AG10803 (cell line): ENCODE measurements at places on chromosomes 12 and 14.
A peak's percentile ranks its signal among the peaks of the same experiment; 100 is the strongest.

GRCh38 chr14:75496755-75497154 is 25.5 kb upstream of the BATF start:
- DNase-seq: no peak

- DNase-seq: peak; percentile 68
These were observed 1.0 kb upstream of the DUSP6 start for GRCh38 chr12:89353188-89353822.

DNA sequence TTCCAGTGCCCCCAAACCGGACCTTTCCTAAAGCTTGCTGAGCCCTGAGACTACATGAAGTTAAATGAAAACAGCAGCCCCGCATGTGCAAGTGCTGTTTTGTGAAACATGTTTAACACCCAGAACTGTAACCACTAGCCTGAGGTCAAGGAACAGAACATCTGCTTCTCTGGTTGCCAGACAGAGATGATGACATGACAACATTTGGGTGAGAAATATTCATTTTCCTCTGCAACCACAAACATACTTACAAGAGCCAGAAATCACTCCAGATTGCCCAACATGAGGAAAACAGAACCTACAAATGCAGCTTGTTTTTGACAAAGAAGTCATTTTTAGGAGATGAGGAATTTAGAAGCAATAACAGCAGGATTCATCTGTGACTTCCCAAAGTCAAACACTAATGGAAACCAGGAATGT is 110.4 kb downstream of the BCAT1 start:
- peak; percentile 99 for DNase-seq

GRCh38 chr14:99875421-99875820 is 82.2 kb downstream of the EML1 start:
- DNase-seq: no peak

GRCh38 chr12:39012870-39013269 is 107.5 kb upstream of the CPNE8 start:
- no peak for DNase-seq

DNA sequence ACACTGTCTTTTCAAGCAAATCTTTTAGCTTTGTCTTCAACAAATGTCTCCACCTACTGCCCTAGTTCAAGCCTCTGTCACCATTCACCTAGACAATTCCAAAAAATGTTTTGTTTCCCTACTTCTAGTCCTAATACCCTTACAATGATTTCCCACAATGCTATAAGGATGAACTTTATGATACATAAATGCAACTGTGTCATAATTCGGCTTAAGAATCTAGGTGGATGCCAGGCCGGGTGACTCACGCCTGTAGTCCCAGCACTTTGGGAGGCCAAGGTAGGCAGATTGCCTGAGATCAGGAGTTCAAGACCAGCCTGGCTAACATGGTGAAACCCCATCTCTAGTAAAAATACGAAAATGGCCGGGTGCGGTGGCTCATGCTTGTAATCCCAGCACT is 20.7 kb upstream of the CREBL2 start:
- DNase-seq: no peak

DNA sequence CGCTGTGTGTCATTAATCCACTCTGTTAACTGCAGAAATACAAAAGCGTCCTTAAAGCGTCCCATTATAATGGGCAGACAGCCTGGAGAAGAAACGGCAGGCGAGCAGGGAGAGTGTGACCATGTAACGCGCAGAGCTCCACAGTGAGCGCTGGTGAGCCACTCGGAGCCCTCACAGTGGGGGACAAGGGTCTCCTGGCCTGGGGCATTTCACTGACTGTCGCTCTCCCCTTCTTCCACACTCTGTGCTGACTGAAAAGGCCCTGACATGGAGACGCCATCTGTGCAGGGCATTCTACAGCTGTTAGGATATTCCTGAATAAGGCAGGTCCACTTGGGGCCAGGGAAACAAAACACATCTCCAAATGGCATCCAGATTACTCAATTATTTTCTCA is 24.2 kb downstream of the CCDC92 start:
- DNase-seq: no peak

- peak; percentile 28 for DNase-seq
These were observed 49.8 kb downstream of the B4GALNT3 start for GRCh38 chr12:509500-509899.

GRCh38 chr12:85825746-85826145 is 10.5 kb downstream of the RASSF9 start:
- no peak for DNase-seq

DNA sequence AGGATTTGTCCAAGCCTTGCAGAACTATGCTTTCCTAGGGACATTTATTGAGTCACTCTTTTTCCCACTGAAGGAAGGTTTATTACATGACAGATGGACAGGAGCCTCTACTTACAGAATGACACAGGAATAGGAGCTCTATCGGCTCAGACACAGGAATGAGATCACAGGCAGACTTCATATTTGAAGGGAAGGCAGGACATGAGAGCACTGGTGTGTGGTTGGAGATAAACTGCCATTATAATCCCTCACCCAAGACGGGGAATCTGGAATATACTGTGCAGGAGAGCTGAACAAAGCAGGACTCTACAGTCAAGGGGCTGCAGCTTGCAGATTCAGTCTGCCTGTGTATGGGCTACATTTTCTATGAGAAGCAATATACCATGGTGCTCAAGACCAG is 26.8 kb upstream of the IL22 start:
- no peak for DNase-seq

DNA sequence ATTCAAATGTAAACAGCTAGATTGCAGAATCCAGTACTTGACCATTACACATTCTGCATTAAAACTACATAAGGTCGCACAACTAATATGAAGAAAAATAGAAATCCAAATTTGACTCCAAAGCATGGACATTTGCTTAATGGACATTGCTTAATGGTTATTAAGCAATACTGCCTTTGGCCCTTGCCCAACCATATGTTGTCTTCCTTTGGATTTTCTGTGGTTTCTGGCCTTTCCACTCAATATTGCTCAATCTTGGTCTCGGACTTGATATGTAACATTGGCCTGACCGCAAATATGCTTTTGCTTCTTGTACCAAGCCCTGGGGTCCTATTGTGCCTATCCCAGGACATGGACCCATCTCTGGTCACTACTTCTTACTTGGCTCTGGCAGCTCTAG is 67.2 kb downstream of the PTPRR start:
- peak; percentile 96 for DNase-seq

DNA sequence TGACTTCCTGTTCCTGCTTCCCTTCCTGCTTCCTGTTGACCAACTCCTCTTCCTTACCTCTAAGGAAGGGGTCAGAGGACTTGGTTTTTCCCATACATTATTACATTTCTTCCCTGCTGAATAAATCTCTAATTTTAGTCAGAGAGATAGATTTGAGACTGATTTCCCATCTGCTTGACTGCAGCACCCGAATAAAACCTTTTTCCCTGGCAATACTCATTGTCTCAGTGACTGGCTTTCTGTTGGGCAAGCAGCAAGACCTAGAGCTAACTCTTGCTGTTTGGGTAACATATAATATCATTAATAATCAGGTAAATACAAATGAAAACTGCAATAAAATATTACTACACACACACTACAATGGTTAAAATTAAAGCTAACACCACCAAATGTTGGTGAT is 132.2 kb downstream of the FSCB start:
- no peak for DNase-seq

DNA sequence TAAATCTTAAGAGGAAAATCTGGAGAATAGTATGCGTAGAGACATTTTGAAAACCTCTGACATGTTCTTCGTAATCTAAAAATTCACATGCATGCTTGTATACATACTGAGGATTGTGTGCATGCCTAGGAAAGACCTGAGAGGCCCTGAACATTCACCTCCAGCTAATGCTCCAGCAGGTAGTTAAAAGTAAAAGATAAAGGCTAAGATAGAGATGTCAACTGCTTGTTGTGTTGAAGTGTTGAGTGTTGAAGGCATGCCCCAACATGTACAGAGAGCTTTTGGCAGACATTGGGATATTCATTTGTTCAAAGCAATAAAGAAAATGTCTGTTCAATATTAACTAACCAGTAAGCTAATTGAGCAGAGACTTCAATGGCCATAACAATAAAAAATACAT is 118.6 kb upstream of the SYT1 start:
- DNase-seq: no peak

- DNase-seq: no peak
These were observed 140.8 kb downstream of the GCH1 start for GRCh38 chr14:54761835-54762234.

DNA sequence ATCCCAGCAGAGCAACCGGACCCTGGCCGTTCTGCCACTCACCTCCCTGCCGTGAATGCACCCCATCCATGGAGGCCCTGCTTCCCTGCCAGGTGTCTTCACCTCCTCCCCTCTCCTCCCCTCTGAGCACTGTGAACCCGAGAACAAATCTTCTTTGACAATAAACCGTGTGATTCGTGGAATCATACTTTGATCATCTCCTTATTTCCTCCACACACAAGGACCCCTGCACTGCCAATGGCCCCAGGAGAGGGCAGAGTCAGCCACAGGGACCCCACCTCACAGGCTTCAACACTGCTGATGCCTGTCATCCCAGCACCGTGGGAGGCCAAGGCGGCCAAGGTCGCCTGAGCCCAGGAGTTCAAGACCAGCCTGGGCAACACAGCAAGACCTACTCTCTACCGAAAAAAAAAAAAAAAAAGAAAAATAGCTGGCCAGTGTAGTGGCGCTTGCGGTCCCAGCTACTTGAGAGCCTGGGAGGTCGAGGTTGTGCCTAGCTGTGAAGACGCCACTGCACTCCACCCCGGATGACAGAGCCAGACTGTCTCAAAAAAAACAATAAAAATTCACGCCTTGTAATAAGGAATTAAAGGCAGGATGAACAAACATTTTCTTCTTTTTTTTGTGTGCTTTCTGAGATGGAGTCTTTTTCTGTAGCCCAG is 1.1 kb downstream of the XRCC3 start:
- no peak for DNase-seq

GRCh38 chr14:78986989-78987388 is 816.8 kb downstream of the NRXN3 start:
- DNase-seq: no peak

DNA sequence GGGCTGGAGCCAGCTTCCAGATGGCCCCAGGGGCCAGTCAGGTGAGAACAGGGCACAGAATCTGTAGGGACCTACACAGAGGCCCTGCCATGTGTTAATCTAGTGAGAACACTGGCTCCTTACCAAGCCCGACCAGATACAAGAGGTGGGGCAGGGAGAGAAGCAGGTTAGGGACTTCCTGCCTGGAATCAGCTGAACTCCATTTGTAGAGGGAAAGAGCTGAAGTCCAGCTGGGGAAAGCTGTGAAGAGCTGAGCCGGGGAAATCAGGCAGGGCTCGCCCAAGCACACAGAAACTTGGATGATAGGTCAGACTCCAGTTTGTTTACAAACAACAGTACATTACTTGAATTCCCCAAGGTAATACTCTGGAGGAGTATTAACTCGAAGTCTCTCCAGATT is 46.7 kb downstream of the PTGER2 start:
- peak; percentile 26 for DNase-seq

DNA sequence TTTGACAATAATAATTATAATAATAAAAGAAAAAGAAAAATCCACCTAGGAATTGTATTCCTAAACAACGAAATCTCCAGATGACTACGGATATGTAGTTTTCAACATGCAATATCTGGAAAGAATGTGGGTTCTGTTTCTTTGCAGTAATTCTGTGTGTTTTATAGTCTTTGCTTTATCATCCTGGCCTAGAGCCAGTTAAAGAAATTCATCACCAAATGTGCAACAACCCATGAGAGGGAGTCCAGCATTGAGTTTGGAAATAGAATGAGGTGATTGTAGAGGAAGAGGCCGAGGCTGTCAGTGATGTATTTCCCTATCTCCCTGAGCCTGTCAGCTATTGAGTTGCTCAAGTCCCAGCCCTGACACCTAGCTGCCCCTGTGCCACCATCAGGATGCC is 200.5 kb upstream of the DCN start:
- DNase-seq: no peak

- peak; percentile 53 for DNase-seq
These were observed 1.6 kb downstream of the ZFC3H1 start for GRCh38 chr12:71661977-71662530.

DNA sequence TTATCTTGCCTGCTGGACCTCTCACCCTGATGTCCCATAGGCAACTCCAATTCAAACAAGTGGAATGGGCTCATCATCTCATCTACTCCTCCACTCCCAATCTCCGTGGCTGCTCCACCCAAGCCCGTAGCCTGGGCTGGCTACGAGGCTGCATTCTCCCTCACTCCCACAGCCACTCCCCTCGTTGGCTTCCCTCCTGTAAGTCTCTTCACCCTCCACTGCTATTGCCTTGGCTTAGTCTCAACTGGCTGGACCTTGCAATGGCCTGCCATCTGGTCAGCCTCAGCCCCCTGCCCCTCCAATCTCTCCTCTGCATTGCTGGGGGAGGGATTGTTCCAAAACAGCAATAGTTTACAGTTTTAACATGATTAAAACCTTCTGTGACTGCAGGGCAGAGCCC is 44.4 kb upstream of the PELI2 start:
- no peak for DNase-seq

GRCh38 chr12:130104571-130105106 is 57.6 kb upstream of the FZD10 start:
- DNase-seq: no peak

DNA sequence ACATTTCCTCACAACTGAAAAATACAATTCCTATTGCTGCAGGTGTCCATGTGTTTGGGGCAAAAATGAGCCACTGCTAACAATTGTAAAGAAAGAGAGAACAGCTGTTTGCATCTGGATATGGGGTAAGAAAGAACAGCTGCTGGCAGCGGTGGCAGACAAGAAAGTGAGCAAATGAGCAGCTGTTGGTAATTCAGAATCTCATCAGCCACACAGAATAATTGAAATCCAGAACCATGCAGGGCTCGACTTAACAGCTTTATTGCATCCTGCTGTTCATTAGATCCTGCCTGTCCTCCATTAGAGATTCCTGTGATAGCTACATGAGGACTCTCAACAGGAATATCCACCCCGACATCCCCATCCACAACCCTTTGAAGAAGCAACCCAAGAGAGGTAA is 62.5 kb upstream of the TSPAN8 start:
- no peak for DNase-seq

- DNase-seq: peak; percentile 17
These were observed 884 bp downstream of the CAPRIN2 start for GRCh38 chr12:30753751-30754382.

GRCh38 chr14:102417001-102417431 is 54.3 kb downstream of the TECPR2 start:
- no peak for DNase-seq
